ENCODE measurements at places on chromosomes 16 and 17.

DNA sequence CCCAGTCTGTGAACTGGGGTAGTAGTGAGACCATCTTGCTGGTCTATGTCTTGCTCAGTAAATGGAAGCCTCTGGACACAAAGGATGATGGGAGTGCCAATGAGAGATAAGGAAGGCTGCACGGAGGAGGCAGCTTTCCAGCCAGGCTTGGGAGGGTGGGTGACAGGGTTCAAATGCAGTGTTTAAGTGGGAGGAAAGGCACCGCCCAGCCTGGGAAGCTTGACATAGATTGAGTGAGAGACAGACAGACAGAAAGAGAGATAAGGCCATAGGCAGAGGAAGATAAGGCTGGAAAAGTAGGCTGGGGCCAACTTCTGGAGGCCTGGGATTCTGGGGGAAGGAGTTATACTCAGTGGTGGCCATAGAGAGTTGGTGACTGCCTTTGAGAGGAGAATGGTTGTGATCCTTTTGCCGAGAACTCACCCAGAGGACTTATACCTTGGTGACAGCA lies 7.2 kb upstream of the COL1A1 start:
- DNase-seq: no peak

GRCh38 chr16:81936209-81937000 lies 74.9 kb downstream of the SDR42E1 start:
- no peak for DNase-seq

- DNase-seq: no peak
These were observed 57.2 kb downstream of the SOCS1 start for GRCh38 chr16:11198828-11199227.

DNA sequence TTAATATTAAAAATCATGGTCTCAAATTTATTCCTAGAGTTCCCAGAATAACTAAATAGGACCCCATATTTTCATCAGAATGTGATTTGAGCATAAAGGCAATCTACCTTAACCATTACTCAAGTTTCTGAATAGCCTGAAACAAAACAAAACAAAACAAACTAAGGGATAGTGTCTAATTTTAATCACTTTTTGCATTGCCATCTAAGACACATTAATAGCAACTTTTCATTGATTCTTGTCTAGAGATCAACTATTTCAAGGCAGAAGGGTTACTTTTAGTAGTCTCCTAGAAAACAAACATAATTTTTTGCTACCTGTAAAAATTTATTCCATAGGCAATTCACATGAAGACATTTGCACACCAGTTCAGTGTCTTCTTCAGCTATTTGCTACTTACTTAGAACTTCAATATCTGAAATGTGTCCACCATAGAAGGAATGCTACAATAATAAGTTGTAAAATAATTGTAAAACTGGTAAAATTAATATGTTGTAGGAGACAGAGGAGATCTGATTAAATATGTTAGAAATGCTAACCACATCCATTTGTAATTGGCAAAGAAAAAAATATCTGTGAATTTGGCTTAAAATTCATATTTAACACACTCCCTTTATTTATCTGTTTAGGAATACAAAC lies 94.7 kb downstream of the SKAP1 start:
- no peak for DNase-seq

GRCh38 chr16:85138073-85138824 lies 26.0 kb upstream of the CIBAR2 start:
- no peak for DNase-seq

DNA sequence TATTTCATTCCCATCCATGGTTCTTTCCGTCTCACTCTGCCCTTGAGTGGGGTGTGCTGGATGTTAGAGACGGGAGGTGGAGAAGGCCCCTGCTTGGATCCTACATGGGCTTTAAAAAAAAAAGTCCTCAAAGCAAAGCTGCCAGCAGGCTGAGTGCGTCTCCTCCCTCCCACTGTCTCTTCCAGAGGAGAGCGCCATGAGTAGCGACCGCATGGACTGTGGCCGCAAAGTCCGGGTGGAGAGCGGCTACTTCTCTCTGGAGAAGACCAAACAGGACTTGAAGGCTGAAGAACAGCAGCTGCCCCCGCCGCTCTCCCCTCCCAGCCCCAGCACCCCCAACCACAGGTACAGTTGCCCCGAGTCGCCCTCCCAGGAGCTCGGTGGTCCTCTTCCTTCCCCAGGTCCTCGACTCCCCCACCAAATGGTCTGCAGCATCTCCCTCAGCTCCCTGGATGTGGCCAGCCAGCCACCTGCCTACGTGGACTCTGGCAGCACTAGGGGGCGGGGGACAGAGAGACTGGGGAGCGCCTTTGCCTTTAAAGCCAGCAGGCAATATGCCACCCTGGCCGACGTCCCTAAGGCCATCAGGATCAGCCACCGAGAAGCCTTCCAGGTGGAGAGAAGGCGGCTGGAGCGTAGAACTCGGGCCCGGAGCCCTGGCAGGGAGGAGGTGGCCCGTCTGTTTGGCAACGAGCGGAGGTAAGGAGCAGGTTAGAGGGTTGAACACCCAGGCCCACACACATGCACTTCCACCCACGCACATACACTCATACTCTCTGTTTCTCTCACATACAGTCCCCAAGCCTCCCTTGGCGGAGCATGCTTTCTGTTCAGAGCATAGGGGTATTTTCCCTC lies 68.2 kb downstream of the PLD6 start:
- no peak for DNase-seq
